Testis (tissue), 5 donors: ENCODE measurements at places on chromosomes 3 and 15. TPM values are rescaled to one million over a fixed set of nuclear protein-coding genes. Genes with fewer than 3 reads are reported as not detected.

The FBXL22 gene
- total RNA-seq = 14.3 TPM

DNA sequence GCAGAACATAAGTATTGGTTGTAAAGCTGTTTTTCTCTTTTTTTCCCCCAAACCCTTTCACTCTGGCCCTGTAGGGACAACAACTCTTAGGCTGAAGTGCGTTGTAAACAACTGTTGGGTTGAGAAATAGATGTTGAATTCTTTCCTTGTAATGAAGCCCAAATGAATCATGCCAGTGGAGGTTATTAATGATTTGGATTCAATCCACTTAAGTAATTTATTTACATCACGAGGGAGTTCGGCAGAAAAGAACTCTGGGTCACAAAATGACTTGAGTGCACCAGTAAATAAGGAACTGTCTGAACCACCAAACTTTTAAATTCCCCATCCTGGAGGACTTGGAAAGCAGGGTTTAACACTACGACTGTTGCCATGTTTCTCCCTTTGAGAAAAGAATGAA lies 218.9 kb downstream of the PDZRN3 start:
- H3K4me3 ChIP-seq = no peak overlapping the region
- no peaks in the 10 kb centered on the region for H3K4me1 ChIP-seq
- no peaks in the 10 kb centered on the region for H3K36me3 ChIP-seq
- H3K27ac ChIP-seq = no peak overlapping the region

DNA sequence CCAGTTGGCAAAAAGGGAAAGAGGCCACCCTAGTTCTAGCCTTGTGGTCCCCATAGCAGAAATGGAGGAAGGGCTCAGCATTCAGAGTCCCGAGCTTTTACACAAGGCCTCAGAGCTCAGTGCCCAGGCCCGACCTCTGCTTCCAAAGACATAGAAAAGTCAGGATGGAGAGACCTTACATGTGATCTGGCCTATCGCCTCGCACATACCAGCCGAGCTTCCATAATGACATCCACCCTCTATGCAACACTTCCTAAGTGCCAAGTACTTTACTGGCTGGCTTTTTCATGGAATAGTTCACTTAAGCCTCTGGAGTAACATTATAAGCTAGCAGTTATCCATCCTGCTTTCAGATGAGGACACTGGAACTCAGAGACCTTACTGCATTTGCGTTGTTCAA lies 275.9 kb downstream of the FAM43A start:
- DNase-seq = no peak
- no peaks in the 10 kb centered on the region for H3K36me3 ChIP-seq
- no peak overlapping the region for H3K4me3 ChIP-seq
- H3K4me1 ChIP-seq = no peaks in the 10 kb centered on the region

DNA sequence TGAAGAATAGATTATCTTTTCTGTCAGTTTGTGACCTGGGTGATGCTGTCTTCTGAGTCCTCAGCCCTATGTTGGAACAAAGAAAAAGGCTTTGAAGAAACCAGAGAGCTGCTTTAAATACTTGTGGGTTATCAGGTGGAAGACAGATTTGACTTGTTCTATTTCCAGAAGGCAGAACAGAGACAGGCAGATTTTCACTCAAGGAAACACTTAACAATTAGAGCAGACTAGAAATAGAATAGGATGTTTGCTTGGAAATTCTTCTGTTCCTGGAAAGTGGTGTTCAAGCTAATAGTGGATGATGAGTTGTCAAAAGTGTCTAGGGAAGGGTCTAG lies 219.4 kb downstream of the UBE2E2 start:
- H3K27me3 ChIP-seq = no peaks in the 10 kb centered on the region
- H3K36me3 ChIP-seq = no peaks in the 10 kb centered on the region
- DNase-seq = no peak
- H3K4me3 ChIP-seq = no peak overlapping the region
- no peaks in the 10 kb centered on the region for H3K4me1 ChIP-seq

The TIMP4 gene
- total RNA-seq = 3.3 TPM

The BFSP2 gene
- not detected for total RNA-seq

The SLC6A11 gene
- total RNA-seq = 6.9 TPM

- no peaks in the 10 kb centered on the region for H3K27me3 ChIP-seq
- no peak overlapping the region for H3K4me3 ChIP-seq
- no peaks in the 10 kb centered on the region for H3K36me3 ChIP-seq
- no peak overlapping the region for H3K27ac ChIP-seq
Observed at GRCh38 chr3:97957617-97958311, 14.5 kb downstream of the RIOX2 start.

The BCL2A1 gene
- not detected for total RNA-seq

- no peaks in the 10 kb centered on the region for H3K4me1 ChIP-seq
- no peaks in the 10 kb centered on the region for H3K36me3 ChIP-seq
- no peak for DNase-seq
- H3K27ac ChIP-seq = peak overlapping the region; percentile 92
Observed at GRCh38 chr3:30605706-30606300, 598 bp upstream of the TGFBR2 start.

The AMIGO3 gene
- total RNA-seq = 14.8 TPM

The CD200 gene
- total RNA-seq = 3.4 TPM
